Stimulated activated CD4-positive, alpha-beta T cell treated with anti-CD3 and anti-CD28 coated beads, Interleukin-2, amount 100 ng/mL, for 48 hours (primary cell): ENCODE measurements at places on chromosomes 7 and 10.
A peak's percentile ranks its signal among the peaks of the same experiment; 100 is the strongest.

DNA sequence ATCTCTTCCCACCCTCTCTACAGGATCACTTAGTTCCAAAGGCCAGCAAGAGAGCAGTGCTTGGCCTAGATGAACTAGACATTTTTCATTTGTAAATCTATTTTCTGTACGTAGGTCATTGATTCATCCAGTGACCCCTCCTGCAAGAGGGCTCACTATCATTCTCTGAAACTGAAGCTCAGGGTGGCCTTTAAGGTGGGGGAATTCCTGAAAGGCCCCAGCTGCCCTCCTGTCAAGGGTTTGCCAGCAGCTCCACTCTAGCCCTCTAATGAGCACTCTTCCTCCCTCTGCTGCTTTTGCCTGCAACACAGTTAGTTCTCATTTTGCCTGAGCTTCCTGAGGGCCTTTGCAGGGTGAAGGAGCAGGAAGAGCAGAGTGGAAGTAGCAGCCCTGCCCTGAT lies 41.2 kb downstream of the LRRC18 start:
- DNase-seq = no peak

- DNase-seq = no peak
These were observed 365.9 kb upstream of the ZMIZ1 start for GRCh38 chr10:78702876-78703275.

DNA sequence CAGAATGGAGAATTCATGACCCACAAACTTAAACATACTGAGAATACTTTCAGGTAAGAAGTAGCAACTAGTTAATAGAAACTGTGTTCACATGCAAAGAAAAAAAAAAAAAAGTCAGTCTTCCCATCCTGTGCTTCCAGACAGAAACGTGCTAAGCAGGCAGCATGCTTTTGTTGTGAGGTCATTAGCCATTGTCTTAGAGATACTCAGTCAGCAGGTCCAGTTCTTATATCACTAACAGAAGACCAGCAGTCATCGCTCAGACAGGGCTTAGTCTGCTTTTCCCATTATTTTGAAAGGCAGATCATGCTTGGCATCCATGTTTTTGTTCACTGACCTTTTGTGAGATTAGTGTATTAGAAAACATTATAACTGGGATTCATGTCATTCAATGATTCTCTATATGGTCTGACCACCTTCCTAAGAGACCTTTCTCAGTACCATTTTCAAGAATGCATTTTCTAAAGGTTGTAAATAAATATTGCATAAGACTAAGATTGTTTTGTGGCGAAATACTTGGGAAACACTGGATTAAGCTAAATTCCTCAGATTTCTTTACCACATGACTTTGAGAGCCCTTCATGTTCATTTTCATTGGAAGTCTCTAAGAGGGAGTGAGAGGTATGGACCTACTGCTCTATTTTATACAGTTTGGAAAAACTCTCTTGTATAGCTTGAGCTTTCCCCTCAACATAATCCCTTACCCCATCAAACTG lies 45.0 kb upstream of the AGBL3 start:
- no peak for DNase-seq

GRCh38 chr7:28626624-28627262 lies 214.4 kb downstream of the CREB5 start:
- DNase-seq = peak; percentile 16
